ENCODE measurements at places on chromosomes 11 and 22.

DNA sequence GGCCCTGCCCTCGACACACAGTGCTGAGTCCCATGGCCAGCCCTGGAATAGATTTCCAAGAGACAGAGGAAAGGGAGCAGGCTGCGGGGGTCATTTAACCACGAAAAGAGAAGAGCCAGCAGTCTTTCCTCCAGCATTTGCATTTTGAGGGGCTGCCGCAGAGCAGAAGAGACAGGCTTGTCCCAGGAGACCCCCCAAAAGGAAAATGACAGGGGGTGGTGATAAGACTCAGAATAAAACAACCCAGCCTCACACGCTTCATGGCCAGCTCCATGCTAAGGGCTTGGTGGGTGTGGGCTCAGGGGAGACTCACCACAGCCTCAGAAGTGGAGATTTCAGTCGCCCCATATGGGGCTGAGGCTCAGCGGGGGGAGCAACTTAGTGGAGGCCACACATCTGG is 16.9 kb downstream of the TRIOBP start:
- DNase-seq = no peak

DNA sequence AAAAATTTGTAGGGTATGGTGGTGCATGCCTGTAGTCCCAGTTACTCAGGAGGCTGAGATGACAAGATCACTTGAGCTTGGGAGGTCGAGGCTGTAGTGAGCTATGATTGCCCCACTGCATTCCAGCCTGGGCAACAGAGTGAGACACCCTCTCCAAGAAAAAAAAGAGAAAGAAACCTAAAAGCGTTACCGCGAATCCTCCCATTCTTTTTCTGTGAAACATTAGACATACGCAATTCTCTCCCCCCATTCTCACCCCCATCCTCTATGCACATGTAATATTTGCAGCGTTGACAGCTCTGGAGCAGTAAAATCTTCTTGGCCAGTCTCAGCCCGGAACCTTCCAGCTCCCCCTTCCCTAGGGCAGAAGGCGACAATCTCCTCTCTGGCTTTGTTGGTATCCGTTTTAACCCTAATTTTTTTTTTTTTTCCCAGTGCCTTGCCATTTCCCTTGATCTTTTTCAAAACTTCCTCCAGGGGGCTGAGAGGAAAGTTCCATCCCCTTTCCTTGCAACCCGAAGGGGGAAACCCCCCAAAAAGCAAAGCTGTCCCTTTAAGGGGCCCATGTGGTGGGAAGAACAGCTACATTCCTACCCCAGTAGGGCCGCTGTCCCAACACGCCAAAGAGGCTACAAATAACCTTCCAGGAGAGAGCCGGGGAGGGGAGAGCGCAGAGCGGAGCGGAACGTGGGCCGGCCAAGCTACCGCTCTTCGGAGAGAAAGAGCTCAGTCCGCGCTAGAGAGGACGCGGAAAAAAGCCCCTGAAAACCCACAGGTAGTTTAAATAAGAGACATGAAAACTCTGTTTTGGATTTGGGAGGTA is 1.9 kb downstream of the LRP4 start:
- DNase-seq = peak; percentile 52

GRCh38 chr11:21895686-21896085 is 297.2 kb upstream of the ANO5 start:
- DNase-seq = no peak

- peak; percentile 84 for DNase-seq
Observed at GRCh38 chr11:129578006-129578405, 202.4 kb downstream of the BARX2 start.

DNA sequence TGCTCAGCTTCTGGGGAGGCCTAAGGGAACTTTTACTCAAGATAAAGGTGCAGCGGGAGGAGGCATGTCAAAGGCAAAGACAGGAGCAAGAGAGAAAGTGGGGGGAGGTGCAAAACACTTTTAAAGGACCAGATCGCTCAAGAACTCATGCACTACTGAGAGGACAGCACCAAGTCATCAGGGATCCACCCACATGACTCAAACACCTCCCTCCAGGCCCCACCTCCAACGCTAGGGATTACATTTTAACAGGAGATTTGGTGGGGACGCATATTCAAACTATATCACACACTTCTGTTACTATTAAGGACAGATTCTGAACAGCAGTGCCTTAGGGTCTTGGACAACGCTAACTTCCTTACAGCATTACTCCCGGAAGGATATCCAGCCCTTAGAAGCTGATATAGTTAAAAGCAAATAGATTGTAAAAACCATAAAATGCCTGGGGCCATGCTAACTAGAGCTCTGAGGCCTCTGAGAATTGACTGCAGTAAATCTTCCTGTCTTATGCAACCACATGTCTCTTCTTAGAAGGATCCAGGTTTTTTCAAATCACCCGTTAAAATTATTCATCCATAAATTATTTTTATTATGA is 16.7 kb upstream of the ZC3H12C start:
- DNase-seq = no peak

DNA sequence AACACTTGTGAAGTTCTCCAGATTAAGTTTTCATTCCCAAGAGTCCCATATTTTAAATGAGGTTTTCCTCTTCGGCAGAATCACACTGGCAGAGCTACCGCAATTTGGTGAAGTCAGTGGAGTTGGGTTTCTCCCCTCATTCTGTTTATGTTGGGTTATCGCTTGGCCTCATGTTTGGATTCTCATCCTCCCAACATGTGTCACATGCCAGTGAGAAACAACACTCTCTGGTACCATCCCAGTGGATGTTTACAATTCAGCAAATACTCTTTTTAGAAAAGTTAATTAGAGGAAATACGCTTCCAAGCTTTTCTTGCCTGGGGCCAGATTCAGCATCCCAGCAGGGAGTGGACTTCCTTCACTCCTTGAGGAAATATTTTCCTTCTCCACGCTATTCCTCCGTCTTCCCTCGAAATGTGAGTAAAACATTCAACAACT is 2.1 kb downstream of the PAMR1 start:
- DNase-seq = no peak

DNA sequence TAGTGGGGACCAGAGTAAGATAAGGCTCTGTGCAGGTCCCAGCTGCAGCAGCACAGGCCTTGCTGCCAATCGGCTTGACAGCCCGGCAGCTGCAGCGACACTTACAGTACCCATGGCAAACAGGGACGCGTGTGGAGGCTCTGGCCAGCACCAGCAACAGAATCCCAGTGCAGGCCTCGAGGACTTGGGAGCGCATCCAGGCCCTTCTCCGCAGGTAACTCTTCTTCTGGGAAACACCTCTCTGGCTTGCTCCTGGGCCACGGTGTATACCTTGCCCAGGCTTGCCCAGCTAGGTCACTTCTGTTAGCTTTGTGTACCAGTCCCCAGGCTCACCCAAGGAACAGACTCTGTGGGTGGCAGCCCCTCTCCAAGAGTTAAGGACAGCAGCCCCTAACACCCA is 126.7 kb downstream of the CTTN start:
- no peak for DNase-seq

GRCh38 chr11:117919341-117919740 is 9.9 kb downstream of the TMPRSS13 start:
- no peak for DNase-seq

- DNase-seq = no peak
Observed at GRCh38 chr11:103953797-103954486, 82.5 kb upstream of the DDI1 start.

DNA sequence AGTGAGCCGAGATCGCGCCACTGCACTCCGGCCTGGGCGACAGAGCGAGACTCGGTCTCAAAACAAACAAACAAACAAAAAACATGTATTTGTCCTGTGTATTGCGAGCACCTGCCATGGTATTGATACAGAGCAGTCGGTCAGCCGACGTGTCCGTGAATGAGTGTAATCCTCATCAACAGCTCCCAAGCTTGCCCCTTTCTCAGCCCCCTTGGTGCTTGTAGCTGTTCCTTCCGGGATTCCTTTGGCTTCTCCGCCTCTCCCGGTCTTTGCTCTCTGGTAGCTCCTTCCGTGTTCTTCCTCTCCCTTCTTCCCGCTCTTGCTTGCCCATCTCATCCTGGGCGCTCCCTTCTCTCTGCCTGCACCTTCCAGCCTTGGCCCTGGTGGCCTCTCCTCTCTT is 10.9 kb downstream of the ZNF74 start:
- DNase-seq = no peak

- DNase-seq = no peak
Observed at GRCh38 chr11:35313760-35314153, 105.6 kb downstream of the SLC1A2 start.

GRCh38 chr11:76282811-76283595 is 76.7 kb upstream of the WNT11 start:
- no peak for DNase-seq

DNA sequence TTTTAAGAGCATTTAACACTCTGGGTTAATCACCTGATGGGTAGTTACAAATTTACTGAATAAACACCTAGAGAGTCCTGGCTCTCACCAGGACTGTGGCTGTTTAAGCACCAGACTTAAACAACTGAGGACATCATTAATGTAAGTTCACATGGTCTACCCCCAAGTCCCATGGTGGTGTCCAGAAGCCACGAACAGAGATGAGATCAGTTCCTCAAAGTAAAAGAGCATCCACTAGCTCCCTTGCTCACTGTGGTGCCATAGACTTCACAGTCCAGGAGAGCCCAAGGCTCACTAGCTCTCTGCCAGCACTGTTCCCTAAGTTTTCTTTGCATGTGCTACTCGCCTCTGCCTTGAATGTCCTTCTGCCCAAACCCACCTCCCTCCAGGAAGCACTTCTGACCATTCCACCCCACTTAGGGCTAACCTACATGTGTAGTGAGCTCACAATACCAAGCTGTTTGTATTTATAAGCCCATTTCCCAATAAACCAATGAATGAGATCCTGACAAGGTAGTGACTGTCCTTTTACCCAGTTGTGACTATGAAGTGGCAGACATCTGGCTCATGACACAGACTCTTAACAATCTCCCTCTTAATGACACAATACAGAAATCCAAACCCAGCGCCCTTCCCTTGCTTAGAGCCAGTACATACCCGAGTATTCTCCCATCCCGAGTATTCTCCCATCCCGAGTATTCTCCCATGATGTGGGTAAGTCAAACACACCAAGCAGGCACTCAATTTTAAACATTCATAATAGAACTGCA is 15.7 kb downstream of the NAP1L4 start:
- DNase-seq = no peak

DNA sequence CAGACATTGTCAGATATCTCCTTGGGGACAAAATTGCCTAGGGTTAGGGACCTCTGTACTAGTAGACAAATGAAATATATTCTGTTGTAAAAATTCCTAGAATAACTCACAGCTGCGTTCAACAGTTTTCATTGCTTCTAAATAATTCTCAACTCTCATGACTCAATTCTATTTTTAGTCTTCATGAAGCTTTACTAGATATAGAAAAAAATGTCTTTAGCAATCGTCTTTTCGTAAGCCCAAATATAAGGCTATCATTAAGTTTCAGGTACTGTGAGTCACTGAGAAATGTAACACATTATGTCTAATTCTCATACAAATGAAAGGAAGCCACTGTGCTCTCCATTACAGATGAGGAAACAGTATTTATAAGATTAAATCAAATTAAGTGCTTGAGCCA is 6.4 kb downstream of the MMP12 start:
- DNase-seq = no peak

DNA sequence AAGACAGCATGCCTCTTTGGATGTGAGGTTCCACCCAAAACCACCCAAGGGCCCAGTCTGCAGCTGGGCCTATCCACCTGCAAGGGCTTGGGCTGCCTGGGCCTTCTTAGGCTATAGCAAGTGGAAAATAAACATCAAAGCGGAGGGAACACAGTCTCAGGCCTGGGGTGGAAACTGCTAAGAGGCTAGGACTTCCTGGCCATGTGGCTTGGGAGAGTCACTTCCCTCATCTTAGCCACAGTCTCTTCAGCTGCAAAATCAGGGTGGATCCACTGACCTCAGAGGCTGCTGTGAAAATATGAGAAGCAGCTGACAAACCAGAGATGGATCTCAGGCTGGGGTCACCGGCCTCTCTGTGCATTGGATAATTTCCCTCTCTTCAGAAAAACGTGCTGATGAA is 30.6 kb upstream of the TFIP11 start:
- no peak for DNase-seq

- no peak for DNase-seq
Observed at GRCh38 chr11:16956538-16957153, 57.6 kb downstream of the PLEKHA7 start.

- DNase-seq = no peak
Observed at GRCh38 chr22:22430111-22430820, 78.3 kb downstream of the ZNF280B start.

DNA sequence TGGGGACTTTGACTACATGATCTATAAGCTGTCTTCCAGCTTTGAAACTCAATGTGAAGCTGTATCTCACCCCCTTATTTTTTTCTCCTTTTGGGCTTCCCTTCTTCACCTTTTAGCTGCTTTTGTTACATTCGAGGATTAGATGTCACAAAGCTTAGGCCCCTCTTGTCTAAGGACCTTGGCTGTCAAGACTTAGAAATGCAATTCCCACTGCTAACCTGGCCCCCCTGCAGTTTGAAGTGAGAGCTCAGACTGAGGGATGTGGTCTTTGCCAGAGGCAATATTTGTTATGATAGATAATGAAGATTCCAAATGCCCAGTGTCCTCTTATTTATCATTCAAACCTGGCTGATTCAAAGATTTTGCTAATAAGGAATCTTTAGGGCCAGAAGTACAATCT is 128.3 kb downstream of the ARL14EP start:
- DNase-seq = no peak

DNA sequence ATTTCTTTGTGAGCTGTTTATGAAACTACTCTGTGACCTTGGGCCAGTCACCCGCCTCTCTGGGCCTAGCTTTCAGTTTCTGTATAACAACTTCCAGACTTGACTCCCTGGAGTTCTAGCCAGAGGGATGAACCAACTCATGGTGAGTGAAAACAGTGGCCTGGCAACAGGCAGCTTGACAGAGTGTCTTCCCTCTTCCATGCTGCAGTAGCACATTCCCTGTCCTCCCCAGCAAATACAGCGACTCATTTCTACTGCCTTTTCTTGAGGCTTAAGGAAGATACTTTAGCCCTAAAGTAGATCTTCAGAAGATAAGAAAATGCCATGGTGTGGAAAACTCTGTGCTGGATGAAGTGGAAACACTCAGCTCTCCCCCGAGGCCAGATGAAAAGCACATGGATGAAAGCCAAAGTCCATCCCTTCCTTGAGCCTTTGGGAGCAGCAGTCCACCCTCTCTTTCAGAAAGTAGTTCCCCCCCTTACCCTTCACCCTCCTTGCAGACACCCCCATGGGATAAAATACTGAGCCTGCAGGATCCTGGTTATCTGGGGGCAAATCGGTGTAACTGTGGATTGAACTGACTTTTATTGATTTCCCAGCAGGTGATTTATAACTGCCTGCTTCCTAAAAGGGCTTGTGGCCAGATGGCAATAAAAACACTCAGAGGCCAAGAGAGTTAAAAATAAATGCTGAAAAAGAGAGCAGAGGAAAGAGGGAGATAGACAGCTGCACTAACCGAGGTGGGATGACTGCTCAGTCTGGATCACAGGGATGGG is 24.1 kb downstream of the IRAG1 start:
- no peak for DNase-seq

DNA sequence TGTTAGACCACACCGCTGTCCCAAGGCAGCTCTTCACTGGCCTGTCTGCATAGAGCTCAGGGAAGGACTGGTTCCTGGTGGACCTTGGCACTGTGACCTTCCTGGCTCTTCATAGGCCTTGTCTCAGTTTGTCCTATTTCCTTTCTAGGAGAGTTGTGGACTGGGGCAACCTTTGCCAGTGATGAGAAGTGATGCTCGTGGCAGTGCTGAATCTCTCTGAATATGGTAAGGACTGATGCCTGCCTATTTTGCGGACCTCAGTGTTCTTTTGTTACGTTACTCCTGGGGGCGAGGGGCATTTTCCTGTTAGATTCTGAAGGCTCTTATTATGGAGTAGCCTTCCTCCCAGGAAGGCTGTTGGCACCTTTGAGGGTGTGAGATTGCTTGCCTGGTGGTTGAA is 24.2 kb downstream of the CABIN1 start:
- DNase-seq = no peak

GRCh38 chr11:92050305-92050704 is 174.3 kb upstream of the FAT3 start:
- no peak for DNase-seq

- DNase-seq = peak; percentile 26
Observed at GRCh38 chr22:42317008-42317407, 46.6 kb upstream of the TCF20 start.
